ENCODE measurements at places on chromosomes 16 and 17.

- no peaks in the 10 kb centered on the region for H3K36me3 ChIP-seq
- H3K4me3 ChIP-seq, result no peak overlapping the region
- DNase-seq, result no peak
- H3K27ac ChIP-seq, result no peak overlapping the region
Observed at GRCh38 chr17:45873728-45874127, 20.6 kb upstream of the MAPT start.

GRCh38 chr17:43578699-43579565 is 32.8 kb upstream of the ETV4 start:
- H3K4me3 ChIP-seq, result no peak overlapping the region
- no peaks in the 10 kb centered on the region for H3K4me1 ChIP-seq
- no peaks in the 10 kb centered on the region for H3K27me3 ChIP-seq
- no peak overlapping the region for H3K27ac ChIP-seq
- peak; percentile 35 for DNase-seq
- no peaks in the 10 kb centered on the region for H3K36me3 ChIP-seq

DNA sequence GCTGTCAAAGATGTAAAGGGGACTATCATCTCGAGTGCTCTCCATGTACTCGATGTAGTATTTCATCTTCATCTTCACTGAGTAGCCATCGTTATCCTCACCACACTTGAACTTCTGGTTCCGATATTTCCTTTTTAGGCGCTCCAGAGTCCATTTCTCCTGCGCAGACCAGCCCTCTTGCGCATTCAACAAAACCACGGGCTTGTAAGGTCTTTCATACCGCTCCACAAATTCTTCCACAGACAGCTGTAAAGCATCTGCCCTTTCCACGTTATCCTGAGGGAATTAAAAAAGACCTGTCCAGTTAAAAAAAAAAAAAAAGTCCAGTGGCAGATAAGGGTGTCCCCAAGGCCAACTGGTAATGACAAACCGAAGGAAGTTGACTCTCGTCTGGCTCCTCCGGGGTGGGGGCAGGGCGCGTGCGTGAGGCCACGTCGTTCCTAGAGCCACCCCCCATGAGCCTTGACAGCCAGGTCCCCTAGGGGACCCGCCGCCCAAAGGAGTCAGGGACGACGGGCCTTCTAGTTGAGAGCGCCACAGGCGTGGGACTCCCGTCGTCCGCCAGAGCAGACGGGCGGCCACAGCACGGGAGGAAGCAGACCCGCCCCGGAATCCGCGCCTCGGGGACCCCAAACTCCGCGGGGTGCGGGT is 701 bp downstream of the JMJD6 start:
- peak overlapping the region; percentile 99 for H3K27ac ChIP-seq
- peaks cover 35% of the 10 kb centered on the region for H3K36me3 ChIP-seq
- no peaks in the 10 kb centered on the region for H3K27me3 ChIP-seq
- DNase-seq, result peak; percentile 86

DNA sequence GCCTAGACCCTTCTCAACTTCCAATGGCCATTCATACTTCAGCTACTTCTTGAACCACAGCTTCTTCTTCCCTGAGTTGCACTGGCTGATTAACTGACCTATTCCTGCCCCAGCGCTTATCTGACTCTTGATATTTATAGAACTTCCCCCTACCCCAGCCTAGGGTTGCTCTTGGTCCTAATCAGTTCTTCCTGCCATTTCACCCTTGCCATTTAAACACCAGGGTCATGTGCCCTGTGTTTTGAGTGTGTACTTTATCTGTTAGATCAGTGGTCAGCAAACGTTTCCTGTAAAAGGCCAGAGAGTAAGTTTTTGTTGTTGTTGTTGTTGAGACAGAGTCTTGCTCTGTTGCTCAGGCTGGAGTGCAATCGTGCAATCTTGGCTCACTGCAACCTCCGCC is 82.4 kb upstream of the COX10 start:
- H3K27ac ChIP-seq, result no peak overlapping the region
- DNase-seq, result no peak
- no peak overlapping the region for H3K4me3 ChIP-seq

DNA sequence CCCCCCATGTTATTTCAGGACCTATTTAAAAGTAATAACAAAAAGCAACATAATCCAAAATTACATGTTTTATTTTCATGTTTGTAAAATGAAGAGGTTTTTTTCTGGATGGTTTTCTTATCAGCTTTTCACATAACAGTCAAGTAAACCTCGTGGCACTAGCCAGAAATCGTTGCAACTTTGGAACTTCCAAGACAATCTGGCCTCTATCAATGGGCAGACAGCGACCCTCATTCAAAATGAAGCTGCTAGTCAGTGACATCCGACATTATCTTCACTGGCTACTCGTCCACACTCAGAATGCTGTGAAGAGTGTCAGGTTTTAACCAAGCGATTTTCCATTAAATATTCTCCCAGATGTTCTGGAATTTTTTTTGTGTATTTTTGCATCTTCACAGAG is 22.7 kb downstream of the ZNF652 start:
- no peaks in the 10 kb centered on the region for H3K27me3 ChIP-seq
- no peak overlapping the region for H3K27ac ChIP-seq
- no peak for DNase-seq

DNA sequence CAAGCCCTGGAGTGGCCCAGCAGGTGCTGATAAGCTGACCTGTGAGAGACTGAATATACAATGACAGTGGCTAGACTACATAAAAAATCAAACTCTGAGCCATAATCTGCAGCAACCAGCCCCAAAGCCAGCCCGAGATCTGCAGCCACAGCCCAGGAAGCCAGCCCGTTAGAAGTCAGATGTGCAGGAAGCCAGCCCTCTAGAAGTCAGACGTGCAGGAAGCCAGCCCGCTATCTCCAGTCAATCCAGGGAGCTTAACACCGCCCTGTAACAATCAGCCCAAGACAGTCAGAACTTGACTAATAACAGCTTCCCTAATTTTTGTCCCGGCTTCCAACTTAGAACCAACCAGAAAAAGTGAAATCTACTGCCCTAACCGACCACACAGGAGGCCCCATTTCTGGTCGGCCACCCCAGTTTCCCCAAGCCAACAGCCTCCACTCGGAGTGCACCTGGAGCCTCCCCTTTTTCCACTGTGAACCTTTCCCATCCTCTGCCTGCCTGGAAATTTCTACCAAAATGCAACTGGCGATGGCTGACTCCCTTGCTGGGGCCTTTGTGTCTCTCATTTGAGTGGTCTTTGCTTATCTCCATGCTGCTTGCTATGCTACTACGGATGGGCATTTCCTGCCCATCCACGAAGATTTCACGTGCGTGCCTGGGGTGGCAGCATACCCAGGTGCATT is 769.3 kb downstream of the KCNJ18 start:
- no peaks in the 10 kb centered on the region for H3K27me3 ChIP-seq
- no peak overlapping the region for H3K4me3 ChIP-seq
- no peak for DNase-seq
- no peak overlapping the region for H3K27ac ChIP-seq
- H3K4me1 ChIP-seq, result no peaks in the 10 kb centered on the region

- H3K27me3 ChIP-seq, result no peaks in the 10 kb centered on the region
- H3K4me1 ChIP-seq, result no peaks in the 10 kb centered on the region
- no peak for DNase-seq
- no peaks in the 10 kb centered on the region for H3K36me3 ChIP-seq
- H3K27ac ChIP-seq, result no peak overlapping the region
Observed at GRCh38 chr17:41816637-41817320, 4.0 kb downstream of the FKBP10 start.

Data from right lobe of liver (tissue), 6 donors.